Eye (tissue), 1 donor: ENCODE measurements at places on chromosomes 6 and 20.

GRCh38 chr20:45611054-45611453, 18.5 kb upstream of the WFDC10A start:
- no peak for DNase-seq

- DNase-seq = no peak
Observed at GRCh38 chr20:43925801-43926200, 11.1 kb downstream of the TOX2 start.

GRCh38 chr6:160042788-160043301, 74.0 kb downstream of the IGF2R start:
- DNase-seq = no peak

DNA sequence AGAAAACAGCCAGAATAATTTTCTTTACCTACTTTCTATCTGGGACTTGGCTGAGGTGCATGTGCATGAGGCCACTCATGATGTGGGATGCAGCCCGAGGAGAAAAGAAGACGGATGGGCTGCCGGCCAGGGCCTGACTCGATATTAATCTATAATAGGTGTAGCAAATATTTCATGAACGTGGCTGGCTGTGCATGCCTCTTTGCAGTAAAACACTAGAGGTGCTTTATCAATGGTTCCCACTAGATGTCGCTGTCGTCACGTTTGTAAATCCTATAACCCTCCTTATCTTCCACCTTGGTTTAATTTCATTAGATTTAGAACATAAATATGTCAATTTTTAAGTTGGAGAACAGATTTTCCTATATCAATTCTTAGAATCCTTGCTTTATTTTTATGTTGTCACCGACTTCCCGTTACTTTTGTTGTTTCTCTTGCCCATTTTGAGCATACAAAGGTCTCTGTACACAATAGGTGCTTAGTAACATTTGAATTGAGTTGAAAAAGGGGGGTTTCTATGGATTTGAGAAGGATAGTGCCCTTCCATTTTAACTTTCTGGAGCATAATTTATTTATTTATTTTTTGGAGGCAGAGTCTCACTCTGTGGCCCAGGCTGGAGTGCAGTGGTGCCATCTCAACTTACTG, 19.6 kb upstream of the FERMT1 start:
- peak; percentile 86 for DNase-seq

- no peak for DNase-seq
Observed at GRCh38 chr6:123712831-123713230, 76.1 kb upstream of the TRDN start.

- DNase-seq = no peak
Observed at GRCh38 chr6:22754061-22754460, 184.7 kb downstream of the HDGFL1 start.

- peak; percentile 41 for DNase-seq
Observed at GRCh38 chr6:97465877-97466561, 183.0 kb upstream of the MMS22L start.

- DNase-seq = peak; percentile 7
Observed at GRCh38 chr6:85347812-85348211, 102.1 kb upstream of the NT5E start.

- DNase-seq = no peak
Observed at GRCh38 chr6:137395316-137395715, 98.9 kb downstream of the OLIG3 start.

- no peak for DNase-seq
Observed at GRCh38 chr20:62326959-62327725, 24.3 kb downstream of the ADRM1 start.

DNA sequence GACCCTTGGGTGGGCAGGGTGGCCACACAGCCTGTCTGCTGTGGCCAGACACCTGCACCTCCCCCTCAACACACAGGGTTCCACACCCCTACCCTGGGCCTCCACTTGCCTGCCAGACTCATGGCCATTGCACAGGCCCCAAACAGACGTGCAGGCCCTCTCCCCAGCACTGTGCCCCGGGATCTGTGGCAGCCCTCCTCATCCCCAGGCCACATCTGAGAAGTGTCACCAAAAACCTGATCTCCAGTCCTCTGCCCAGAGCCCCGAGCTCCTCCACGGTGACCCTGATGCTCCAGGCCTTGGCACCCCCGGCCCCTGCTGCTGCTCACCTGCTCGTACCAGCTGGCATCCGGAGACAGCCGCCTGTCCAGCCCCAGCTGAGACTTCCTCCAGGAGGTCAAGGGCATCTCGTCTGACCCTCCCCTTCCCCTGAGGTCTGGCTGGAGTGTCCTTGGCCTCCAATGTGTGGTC, 160.1 kb downstream of the DLL1 start:
- DNase-seq = no peak

DNA sequence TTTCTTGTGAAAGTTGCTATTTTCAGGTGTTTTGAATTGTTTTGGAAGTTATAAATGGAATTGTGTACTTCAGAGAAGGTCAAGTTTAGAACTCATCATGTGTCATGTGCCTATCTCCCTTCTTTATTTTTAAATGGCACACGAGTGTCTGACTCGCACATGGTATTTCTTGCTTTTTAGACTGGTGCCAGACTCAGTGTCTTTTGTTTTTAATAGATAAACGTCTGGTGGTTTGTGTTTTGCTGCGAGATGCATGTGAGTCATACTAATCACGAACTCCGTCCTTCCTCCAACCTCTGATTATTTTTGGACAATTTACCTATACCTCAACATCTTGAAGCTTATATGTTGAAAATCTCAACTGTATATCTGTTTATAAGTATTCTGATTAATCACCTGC, 292.1 kb downstream of the CDKAL1 start:
- no peak for DNase-seq

- peak; percentile 93 for DNase-seq
Observed at GRCh38 chr20:5658912-5659345, 91.3 kb upstream of the SHLD1 start.

DNA sequence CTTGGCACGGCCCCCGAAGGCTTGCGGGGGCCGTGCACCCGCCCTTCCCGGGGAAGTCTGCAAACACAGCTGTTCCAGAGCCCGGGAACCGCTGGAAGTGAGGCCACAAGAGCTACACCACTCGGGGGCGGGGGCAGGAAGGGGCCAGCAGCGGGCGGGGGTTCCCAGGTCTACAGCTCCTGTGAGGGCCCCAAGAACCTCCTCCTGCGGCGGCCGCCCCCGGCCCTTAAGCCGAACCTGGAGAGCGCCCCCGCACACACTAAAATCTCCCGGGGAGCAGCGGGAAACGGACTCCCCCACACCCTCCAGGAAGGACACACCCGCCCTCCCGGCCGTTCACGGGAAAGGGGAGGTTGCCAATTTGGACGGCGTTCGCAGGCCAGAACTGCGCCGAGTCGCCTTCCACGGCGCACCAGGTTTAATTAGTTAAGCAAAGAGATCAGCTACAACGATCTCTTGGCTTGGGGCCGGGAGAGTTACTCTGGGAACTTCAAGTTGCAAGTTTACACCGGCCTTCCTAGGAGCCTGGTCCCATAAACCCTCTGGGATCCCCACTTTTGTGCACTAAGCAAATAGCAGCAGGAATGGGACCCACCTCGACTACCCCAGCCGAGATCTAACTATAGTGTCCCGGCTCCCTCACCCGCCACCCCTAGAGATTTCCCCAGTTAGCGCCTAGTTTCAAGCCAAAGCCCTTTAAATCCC, 1.7 kb downstream of the JAG1 start:
- DNase-seq = peak; percentile 78

GRCh38 chr6:1416191-1416760, 26.9 kb downstream of the FOXF2 start:
- DNase-seq = no peak

DNA sequence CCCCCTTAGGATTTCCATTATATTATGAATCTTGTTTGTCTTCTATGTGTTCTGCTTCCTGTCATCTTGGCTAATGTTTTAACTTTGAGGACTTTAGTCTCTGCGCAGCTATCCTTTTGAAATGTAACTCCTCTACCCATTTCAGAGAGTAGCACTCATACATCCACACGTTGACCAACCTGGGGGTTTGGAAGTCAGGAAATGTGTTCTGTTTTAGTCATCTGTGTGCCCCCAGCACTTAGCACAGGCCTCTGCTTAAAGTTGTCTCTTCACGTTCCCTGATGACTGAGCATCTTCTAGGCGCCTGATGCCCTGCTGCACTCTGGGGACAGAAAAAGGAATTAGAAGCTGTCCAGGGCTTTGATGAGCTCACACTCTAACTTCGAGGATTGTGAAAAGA, 47.9 kb downstream of the HMGN3 start:
- no peak for DNase-seq

- no peak for DNase-seq
Observed at GRCh38 chr6:49553384-49553783, 2.9 kb downstream of the C6orf141 start.

- no peak for DNase-seq
Observed at GRCh38 chr6:148426317-148426977, 83.8 kb downstream of the SASH1 start.

- no peak for DNase-seq
Observed at GRCh38 chr6:160101277-160102205, 20.1 kb upstream of the SLC22A1 start.

GRCh38 chr20:47875297-47876025, 90.2 kb upstream of the SULF2 start:
- DNase-seq = peak; percentile 55

- no peak for DNase-seq
Observed at GRCh38 chr6:150510576-150510975, 89.1 kb upstream of the PLEKHG1 start.

GRCh38 chr6:133501675-133502270, 260.6 kb downstream of the EYA4 start:
- no peak for DNase-seq

- DNase-seq = no peak
Observed at GRCh38 chr6:1406306-1407072, 17.1 kb downstream of the FOXF2 start.

GRCh38 chr6:14428269-14428668, 310.7 kb downstream of the CD83 start:
- DNase-seq = no peak

- peak; percentile 12 for DNase-seq
Observed at GRCh38 chr6:20366082-20366830, 35.4 kb upstream of the E2F3 start.

DNA sequence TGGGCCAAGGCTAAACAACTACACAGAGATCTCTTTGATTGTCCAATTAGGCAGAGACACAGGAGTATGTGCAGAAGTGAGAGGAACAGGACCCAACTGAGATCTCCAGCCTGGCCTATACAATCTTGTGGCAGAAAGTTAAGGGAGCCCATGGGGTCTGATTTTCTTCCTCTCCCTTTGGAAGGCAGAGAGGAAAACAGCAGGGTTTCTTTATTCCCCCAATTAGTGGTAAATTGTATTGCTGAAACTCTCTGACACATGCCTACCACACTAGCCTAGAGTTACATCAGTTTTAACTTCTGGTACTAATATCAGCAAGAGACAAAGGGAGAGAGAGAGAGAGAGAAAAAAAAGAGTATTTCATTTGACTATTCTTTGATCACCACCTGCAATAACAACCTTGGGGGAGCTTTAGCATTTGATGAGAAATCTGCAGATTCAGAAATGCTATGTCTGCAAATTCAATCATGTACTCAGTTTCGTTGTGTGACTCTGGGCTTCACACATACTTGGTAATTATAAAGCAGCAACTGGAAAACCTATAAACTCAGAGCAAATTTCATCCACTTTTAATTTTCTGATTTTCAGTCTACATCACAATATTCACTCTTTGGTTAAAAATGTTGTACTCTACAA, 260.3 kb upstream of the SPTLC3 start:
- peak; percentile 40 for DNase-seq

DNA sequence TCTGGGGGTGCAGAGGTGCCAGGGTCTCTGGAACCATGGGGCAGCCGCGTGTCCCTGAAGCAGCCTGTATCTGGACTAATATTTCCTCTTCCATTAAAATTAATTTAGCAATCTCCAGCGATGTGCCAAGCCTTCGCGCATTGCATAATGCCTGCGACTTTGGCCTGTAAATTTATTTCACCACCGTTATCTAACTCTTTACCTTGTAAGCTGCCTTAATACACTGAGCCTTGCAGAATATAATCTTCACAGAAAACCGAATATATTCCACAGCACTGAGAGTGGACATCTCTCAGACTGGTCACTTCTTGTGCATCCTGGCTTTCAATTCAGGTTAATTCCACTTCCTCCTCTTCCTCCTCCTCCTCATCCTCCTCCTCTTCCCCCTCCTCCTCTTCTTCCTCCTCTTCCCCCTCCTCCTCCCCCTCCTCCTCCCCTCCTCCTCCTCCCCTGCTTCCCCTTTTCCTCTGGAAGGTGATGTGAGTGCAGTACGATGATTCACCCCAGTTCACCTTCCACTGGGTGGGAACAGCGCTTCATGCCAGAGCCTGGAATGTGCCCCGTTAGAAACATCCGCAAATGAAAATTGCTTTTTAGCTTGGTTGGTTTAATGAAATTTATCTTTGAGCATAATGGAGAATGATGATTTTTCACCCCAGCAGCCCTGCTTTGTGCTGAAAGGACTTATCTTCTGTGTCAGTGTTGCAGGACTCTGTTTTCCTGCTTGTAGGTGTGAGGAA, 101.4 kb downstream of the CDH4 start:
- DNase-seq = peak; percentile 38

GRCh38 chr6:143531720-143532499, 20.4 kb upstream of the FUCA2 start:
- no peak for DNase-seq

GRCh38 chr6:22062807-22063408, 233.9 kb downstream of the PRL start:
- DNase-seq = no peak

GRCh38 chr6:88855541-88856147, 107.8 kb downstream of the RNGTT start:
- peak; percentile 56 for DNase-seq

GRCh38 chr6:134512981-134513391, 195.1 kb upstream of the SGK1 start:
- no peak for DNase-seq

DNA sequence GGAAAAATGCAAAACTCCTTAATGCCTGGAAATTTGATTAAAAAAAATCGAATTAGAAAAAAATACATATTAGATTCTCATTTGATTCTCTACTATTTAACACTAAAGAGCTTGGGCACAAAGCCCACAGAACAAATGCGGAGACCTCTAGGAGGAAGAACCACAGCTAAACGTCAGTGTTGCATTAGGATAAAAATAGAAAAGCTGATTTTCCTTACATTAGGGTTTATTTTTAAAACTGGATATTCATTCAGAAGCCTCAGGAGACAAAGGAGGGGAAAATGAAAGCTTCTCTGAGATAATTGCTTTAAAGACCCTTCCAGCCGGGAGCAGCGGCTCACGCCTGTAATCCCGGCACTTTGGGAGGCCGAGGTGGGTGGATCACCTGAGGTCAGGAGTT, 77.3 kb downstream of the ECT2L start:
- no peak for DNase-seq

DNA sequence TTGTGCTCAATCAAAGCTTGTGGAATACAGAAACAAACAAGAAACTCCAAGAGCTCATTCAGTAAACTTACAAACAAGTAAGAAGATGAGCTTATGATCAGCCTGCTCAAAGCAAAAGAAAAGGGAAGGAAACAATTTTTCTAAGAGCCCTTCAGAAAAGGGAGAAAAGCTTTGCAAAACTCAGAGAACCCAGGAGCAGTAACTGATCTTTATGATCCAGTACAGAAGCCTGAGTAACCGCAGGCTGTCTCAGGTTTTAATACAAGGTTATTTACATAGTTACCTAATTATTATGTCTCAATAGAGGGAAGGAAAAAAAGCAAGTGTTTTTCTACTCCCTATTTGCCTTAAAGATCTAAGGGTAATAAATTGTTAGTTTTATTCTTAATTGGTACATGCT, 226.5 kb downstream of the MAFB start:
- DNase-seq = no peak

- DNase-seq = no peak
Observed at GRCh38 chr6:2820415-2820814, 21.2 kb downstream of the SERPINB1 start.

GRCh38 chr6:49531774-49532569, 18.5 kb upstream of the C6orf141 start:
- peak; percentile 83 for DNase-seq
